LoVo (cell line): ENCODE measurements at places on chromosomes 16 and 17.

- DNase-seq: no peak
Observed at GRCh38 chr17:15917438-15918027, 27.4 kb upstream of the ADORA2B start.

- DNase-seq: no peak
Observed at GRCh38 chr16:30894540-30895368, 877 bp upstream of the BCL7C start.

DNA sequence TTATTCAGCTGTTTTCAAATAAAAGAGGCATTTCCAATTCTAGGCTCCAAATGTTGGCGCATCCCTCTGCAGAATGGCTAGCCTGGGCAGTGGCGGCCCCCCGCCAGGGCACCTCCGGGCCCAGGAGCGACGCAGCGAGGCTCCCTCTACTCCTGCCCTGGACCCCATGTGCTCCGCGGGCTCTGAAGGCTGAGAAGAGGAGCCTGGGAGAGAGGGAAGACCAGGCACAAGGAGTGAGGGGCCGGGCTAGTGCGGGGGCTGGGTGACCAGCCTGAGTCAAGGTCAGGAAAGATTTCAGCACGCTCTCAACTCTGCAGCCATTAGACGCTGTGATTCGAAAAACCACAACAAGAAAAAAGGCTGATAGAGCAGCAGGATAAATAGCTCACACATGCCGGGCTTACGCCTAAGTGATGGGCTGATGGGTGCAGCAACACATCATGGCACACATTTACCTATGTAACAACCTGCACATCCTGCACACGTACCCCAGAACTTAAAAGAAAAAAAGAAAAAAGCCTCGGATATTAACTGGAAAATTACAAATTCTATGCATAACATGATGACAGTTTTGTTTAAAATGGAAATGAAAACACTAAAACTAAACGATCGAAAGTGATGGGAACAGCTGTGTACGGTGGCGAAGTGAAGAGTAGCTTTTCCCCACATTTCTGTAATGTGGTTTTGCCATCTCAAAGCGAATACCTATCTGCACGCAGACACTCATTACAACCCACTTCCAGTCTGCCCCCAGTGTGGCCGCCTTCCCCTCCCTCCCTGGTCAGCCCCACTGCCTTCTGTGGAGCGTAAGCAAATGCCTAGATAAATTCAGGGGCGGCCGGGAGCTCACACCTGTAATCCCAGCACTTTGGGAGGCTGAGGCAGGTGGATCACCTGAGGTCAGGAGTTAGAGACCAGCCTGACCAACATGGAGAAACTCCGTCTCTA, 44.4 kb downstream of the MAP1LC3B start:
- no peak for DNase-seq

DNA sequence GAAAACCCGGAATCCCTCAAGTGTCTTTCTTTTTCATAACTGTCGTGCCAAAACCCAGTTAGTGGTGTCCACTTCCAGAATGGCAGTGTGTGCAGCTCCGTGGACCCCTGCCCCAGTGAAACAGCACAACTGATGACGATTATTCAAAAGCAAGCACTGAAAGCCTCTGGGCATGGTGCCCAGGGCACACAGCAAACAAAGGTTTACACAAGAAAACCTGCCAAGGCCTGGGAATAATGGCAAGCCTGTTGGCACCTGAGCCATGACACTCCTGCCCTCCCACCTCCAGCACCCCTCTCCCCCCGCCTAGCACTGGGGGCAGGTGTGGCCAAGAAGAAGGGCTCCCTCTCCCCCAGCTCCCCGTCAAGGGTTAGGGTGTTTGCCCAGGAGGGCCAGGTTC, 2.8 kb downstream of the PKMYT1 start:
- no peak for DNase-seq

DNA sequence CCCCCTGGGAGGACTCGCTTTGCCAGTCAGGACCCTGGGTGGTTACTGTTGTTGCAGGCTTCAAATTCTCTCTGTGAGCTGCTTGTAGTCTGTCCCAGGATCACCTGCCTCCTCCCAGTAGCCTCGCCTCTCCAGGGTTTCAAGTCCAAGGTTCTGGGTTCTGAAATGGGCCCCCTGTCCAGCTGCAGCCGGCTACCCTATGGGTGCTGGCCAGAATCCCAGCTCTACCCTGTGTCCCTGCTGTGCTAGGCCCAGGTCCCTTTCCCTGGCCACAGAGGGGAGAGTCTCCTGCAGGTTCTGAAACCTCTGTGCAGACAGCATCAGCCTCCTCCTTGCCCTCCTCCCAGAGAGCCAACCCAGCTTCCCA, 21.4 kb downstream of the UNC13D start:
- no peak for DNase-seq
